ENCODE measurements at places on chromosomes 16 and 17.

DNA sequence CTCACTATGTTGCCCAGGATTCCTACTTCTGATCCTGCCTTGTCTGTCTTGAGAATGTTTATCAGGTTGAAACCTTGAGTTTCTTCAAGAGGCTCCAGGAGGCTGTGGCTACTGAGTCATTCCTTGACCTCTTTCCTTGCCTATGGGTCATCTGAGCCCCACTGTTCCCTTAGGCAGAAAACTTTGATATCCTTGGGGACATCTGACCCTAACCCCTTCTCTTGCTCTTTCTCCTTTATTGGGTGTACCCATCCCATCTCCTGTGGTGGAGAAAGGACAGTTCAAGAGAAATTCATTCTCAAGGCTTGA is 12.5 kb downstream of the ARL4D start:
- H3K4me3 ChIP-seq: no peak overlapping the region
- H3K27me3 ChIP-seq: no peaks in the 10 kb centered on the region
- no peak overlapping the region for H3K27ac ChIP-seq
- no peaks in the 10 kb centered on the region for H3K36me3 ChIP-seq
- peaks cover 6% of the 10 kb centered on the region for H3K4me1 ChIP-seq

- H3K27me3 ChIP-seq: no peaks in the 10 kb centered on the region
- no peaks in the 10 kb centered on the region for H3K36me3 ChIP-seq
- no peak overlapping the region for H3K4me3 ChIP-seq
- 0 out of 2 replicates have a peak, but pooled peaks cover 3% of the 10 kb centered on the region for H3K4me1 ChIP-seq
- no peak for DNase-seq
These were observed 65.4 kb upstream of the ADAMTS18 start for GRCh38 chr16:77500286-77500598.

DNA sequence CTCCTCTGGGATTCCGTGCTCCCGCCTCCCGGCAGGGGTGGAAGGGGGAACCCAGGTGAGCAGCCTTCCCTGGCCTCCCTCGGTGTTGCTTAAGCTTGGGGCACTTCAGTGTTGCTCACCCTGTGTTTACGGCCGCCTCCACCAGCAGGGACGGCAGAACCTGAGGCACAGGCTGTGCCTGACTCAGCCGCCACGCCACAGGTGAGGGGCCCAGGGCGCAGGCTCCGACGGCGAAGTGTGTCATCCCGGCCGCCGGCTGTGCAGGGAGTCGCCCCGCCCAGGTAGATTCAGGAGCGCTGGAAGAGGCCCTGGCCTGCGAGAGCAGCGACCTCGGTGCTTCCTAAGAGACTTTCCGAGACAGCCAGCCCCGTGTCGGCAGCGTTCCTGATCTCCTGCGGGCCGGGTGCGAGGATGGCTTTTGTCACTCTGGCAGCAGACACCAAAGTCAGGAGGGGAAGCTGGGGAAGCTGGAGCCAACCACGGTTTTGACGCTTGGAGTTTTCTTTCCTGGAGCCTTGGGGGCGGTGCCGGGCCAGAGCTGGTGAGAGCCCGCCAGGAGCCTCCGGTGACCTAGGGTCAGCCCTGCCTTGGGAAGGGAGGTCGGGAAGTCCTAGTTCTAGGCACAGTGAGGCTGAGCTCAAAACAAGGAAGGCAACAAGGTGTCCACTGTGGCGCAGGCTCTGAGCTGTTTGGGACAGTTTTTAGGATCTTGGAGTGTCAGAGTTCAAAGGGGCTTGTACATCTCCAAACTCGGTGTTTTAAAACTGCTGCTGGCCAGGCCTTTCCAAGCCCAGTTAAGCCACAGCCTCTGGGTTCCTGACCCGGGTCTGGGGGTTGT is 2.1 kb downstream of the GSE1 start:
- H3K36me3 ChIP-seq: no peaks in the 10 kb centered on the region
- H3K4me3 ChIP-seq: peak overlapping the region; percentile 67
- no peaks in the 10 kb centered on the region for H3K27me3 ChIP-seq
- DNase-seq: no peak

- H3K27me3 ChIP-seq: peaks cover 14% of the 10 kb centered on the region
- H3K36me3 ChIP-seq: no peaks in the 10 kb centered on the region
- no peak overlapping the region for H3K27ac ChIP-seq
- no peak overlapping the region for H3K4me3 ChIP-seq
- no peak for DNase-seq
These were observed 121.7 kb downstream of the IRX5 start for GRCh38 chr16:55052348-55052734.

GRCh38 chr16:67115639-67116038 is 5.9 kb downstream of the PHAF1 start:
- no peak for DNase-seq
- no peaks in the 10 kb centered on the region for H3K36me3 ChIP-seq
- H3K27me3 ChIP-seq: no peaks in the 10 kb centered on the region
- H3K4me1 ChIP-seq: no peaks in the 10 kb centered on the region
- H3K4me3 ChIP-seq: no peak overlapping the region

- no peaks in the 10 kb centered on the region for H3K4me1 ChIP-seq
- no peak overlapping the region for H3K27ac ChIP-seq
- no peaks in the 10 kb centered on the region for H3K27me3 ChIP-seq
- H3K4me3 ChIP-seq: no peak overlapping the region
- H3K36me3 ChIP-seq: no peaks in the 10 kb centered on the region
- no peak for DNase-seq
These were observed 20.4 kb downstream of the NFATC3 start for GRCh38 chr16:68105611-68106010.

DNA sequence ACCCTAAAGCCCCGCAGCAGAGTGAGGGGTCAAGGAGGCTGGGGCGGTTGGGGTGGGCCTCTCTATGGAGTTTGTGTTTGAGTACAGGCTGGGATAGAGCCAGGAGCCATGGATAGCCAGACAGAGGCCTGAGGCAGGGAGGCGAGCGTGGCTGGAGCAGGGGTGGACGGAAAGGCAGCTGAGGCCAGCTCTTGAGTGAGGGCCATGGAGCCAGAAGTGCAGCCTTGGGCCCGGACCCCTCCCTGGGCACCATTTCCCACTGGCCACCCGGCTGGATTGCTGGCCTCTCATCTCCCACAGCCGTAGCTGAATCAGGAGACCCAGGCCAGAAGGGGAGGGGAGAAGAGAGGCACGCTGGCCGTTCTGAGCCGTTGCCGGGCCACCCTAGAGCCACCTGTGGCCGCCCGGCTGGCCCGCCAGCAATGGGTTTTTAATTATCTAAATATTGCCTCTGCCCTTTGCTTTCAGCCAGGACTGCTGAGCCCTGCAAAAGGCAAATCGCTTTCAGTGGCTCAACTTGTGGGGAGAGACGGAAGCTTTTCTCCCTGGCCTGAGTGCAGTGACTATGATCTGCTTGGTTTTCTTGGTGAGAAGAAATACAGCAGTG is 75.2 kb upstream of the GSE1 start:
- DNase-seq: no peak
- no peaks in the 10 kb centered on the region for H3K36me3 ChIP-seq
- H3K27me3 ChIP-seq: no peaks in the 10 kb centered on the region
- H3K4me1 ChIP-seq: peaks cover 14% of the 10 kb centered on the region
- no peak overlapping the region for H3K4me3 ChIP-seq

- peaks cover 30% of the 10 kb centered on the region for H3K4me1 ChIP-seq
- no peak overlapping the region for H3K4me3 ChIP-seq
- H3K36me3 ChIP-seq: no peaks in the 10 kb centered on the region
- no peaks in the 10 kb centered on the region for H3K27me3 ChIP-seq
These were observed 220.6 kb downstream of the NTN1 start for GRCh38 chr17:9241774-9242496.

DNA sequence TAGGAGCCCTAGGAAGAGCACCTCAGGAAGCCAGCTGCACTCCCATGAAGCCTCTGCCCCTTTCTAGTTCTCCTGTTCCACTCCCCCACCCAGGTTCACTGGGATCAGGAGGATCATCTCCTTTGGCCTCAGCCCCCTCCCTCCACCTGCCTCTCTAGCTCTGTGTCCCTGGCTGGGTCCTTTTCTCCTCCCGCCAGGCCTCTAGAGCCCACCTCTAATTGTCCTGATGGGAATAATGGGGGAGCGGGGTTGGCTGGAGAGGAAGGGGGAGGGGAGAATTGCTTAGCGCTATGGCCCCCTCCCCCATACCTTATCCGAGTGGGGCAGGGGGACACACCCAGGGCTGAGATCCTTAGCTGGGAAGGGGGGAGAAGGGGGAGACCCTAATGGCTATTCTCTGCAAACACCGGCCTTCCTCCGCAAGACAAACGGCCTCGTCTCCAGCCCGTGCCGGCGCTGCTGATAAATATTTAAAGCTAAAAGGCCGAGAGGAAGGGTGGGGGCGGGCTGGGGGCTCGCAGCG is 997 bp downstream of the HOXB7 start:
- H3K27ac ChIP-seq: no peak overlapping the region
- H3K4me3 ChIP-seq: peak overlapping the region; percentile 46
- peaks cover 96% of the 10 kb centered on the region for H3K27me3 ChIP-seq
- H3K36me3 ChIP-seq: no peaks in the 10 kb centered on the region
- peaks cover 2% of the 10 kb centered on the region for H3K4me1 ChIP-seq

GRCh38 chr16:49674351-49674851 is 181.5 kb downstream of the ZNF423 start:
- no peaks in the 10 kb centered on the region for H3K36me3 ChIP-seq
- H3K27me3 ChIP-seq: no peaks in the 10 kb centered on the region
- no peak overlapping the region for H3K27ac ChIP-seq
- H3K4me1 ChIP-seq: no peaks in the 10 kb centered on the region

DNA sequence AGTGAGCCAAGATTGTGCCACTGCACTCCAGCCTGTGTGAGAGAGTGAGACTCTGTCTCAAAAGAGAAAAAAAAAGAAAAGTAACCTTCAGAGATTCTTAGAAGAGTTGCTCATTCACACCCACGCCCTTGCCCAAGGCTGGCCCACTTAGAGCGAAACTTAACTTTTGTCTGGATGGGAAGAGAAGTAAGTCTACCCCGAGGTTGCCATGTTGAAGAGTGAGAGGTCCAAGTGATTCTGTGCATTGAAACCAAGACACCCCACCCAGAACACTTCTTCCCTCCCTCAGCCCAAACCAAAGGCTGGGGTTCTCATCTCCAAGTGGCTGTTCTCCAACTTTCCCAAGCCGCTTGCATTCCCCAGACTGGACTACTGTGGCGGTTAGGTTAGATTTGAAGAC is 2.4 kb upstream of the CISD3 start:
- no peaks in the 10 kb centered on the region for H3K36me3 ChIP-seq
- peaks cover 10% of the 10 kb centered on the region for H3K4me1 ChIP-seq
- H3K27me3 ChIP-seq: no peaks in the 10 kb centered on the region
- H3K4me3 ChIP-seq: no peak overlapping the region
- no peak overlapping the region for H3K27ac ChIP-seq

DNA sequence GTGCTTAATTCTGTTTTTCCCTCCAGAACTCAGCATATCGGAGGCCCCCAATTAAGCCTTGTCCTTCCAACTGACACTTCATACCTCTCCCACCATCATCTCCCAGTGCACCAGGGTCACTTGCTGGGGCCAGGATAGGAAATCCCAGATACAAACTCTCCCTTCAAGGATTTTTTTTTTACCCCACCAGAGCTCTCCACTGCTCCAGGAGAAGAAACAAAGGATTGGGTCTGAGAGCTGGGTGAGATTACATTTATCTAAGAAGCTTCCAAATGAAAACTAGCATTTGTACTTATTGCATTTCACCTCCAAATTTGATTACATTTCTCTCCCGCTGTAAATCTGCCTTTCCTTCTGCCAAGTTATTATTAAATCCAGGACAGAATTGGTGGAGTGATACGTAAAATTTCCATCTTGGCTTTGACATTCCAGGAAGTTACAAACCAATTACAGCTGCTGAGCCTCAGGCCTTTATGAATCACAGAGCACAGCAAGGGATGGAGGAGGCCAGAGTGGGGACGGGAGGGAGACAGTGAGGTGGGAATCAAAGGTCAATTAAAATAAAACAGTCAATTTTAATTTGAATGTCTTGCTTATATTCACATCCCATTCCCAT is 123.5 kb downstream of the USP31 start:
- no peak overlapping the region for H3K27ac ChIP-seq
- no peak overlapping the region for H3K4me3 ChIP-seq
- DNase-seq: no peak
- H3K4me1 ChIP-seq: peaks cover 2% of the 10 kb centered on the region

DNA sequence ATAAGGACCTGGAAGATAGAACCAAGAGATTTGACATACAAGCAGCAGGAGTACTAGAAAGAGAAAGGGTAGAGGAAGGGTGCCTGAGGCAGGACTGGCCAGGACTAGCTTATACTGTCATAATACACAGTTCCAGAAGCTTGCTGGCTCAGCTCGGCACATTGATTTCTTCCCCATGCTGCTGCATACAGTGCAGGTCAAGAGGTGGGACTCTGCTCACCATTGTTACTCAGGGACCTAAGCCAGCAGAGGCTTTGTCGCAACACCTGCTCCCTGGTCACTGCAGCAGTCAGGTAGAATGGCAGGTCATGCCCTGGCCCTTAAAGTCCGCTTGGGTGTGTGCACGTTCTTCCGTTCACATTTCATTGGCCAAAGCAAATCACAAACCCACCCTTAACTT is 32.8 kb downstream of the LDHD start:
- no peaks in the 10 kb centered on the region for H3K36me3 ChIP-seq
- H3K4me1 ChIP-seq: peaks cover 5% of the 10 kb centered on the region
- H3K27ac ChIP-seq: no peak overlapping the region
- no peak for DNase-seq

DNA sequence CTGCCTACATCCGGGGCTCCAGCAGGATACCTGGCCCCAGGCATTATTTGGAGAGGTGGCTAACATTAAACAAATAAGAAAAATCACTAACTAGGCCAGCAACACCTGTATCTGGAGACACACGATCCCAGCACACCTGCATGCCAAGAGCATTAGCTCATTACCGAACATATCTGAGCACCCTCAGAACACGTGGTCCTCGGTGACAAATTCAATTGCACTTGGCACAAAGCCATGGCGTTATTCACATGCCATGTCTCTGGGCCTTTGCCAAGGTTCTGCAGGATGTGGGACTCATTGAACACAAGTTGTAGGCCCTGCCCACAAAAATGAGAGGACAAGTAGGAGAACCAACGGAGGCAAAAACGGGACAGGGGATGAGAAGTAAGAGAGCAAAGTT is 552.3 kb downstream of the TOX3 start:
- no peaks in the 10 kb centered on the region for H3K27me3 ChIP-seq

DNA sequence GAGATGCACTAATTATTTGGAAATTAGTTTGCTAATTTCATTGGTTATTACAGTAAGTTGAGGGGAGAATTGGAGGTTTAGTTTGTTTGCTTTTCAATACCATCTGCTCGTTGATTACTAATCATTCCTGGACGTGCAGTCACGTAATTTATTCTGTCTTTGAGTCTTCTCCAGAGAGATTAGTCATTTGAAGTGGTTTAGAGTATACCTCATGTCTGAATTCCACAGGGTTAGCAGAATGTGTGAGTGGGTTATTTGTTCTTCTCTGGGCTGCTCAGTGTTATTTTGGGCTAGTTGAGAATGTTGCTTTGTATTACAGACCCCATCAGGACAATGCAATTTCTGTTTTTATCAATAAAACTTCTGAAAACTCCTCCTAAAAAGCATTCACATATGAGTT is 265.0 kb downstream of the RBFOX1 start:
- H3K27me3 ChIP-seq: no peaks in the 10 kb centered on the region
- H3K4me1 ChIP-seq: peaks cover 3% of the 10 kb centered on the region
- no peaks in the 10 kb centered on the region for H3K36me3 ChIP-seq
- H3K4me3 ChIP-seq: no peak overlapping the region
- no peak overlapping the region for H3K27ac ChIP-seq
